ENCODE measurements at places on chromosomes 13 and 19.

- no peak for DNase-seq
Measured at GRCh38 chr13:99287551-99287950, 19.6 kb downstream of the GPR183 start.

- no peak for DNase-seq
Measured at GRCh38 chr13:33353210-33353609, 67.7 kb upstream of the STARD13 start.

DNA sequence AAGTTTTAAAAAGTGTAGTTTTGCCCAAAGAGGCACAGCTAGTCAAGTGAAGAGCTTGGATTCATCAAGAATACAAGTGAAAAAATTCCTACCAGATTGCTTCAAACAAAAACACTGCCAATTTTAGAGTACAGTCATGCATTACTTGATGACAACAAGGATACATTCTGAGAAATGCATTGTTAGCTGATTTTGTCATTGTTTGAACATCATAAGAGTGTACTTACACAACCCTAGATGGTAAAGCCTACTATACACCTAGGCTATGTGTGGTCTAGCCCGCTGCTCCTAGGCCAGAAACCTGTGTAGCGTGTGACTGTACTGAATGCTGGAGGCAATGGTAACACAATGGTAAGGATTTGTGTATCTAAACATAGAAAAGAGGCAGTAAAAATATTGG is 41.1 kb downstream of the TMTC4 start:
- peak; percentile 94 for DNase-seq

- no peak for DNase-seq
Measured at GRCh38 chr19:16936901-16937300, 48.1 kb downstream of the F2RL3 start.

DNA sequence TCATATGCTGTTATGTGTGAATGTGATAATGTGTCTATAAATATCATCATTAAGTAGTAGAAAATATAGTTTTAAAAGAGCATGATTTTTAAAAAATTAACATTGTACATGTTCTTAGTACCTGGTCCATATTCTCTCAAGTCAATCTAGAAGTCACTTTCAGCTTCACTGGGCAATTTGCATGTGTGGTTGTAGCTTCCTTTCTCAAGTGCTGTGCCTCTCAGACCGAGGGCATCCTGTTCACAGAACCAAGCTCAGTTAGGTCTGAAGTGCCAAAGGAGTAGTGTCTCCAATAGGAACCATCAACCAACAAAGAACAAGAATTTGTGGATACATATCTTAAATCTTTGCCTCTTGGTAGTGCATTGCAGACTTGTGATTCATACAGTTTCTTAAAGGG is 541.8 kb upstream of the SLC10A2 start:
- DNase-seq: no peak

DNA sequence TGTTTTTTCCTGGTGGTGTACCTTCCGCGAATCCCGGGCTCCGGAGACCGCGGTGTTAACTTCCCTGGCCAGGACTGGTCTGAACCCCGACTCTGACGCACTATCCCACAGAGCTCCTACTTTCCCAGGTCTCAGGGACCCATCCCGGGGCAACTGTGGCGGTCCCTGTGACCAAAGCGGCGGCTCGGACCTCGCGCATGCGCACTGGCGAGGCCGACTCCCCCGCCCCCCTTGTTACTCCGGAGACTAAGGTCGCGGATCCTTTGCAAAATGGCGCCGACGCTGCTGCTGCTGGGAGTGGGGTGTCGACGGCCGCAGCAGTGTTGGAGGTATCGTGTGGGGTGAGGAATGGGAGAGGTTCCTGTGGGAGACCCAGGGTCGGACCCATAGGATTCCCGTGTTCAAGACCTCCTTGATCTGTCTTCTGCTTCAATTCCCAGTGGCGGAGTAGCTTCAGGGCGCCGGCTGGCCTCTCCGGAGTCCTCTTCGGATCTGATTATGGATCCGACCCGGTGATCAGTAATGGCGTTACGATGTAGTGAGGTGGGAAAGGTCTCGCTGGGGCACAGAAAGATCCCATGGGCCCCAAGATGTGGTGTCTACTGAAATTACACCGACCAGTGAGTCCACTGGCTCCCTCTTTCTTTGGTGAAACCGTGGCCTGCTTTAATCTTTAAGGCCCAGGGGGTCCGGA is 66.6 kb upstream of the ZNF527 start:
- no peak for DNase-seq

- DNase-seq: no peak
Measured at GRCh38 chr19:41619018-41619556, 7.8 kb downstream of the CEACAM4 start.

DNA sequence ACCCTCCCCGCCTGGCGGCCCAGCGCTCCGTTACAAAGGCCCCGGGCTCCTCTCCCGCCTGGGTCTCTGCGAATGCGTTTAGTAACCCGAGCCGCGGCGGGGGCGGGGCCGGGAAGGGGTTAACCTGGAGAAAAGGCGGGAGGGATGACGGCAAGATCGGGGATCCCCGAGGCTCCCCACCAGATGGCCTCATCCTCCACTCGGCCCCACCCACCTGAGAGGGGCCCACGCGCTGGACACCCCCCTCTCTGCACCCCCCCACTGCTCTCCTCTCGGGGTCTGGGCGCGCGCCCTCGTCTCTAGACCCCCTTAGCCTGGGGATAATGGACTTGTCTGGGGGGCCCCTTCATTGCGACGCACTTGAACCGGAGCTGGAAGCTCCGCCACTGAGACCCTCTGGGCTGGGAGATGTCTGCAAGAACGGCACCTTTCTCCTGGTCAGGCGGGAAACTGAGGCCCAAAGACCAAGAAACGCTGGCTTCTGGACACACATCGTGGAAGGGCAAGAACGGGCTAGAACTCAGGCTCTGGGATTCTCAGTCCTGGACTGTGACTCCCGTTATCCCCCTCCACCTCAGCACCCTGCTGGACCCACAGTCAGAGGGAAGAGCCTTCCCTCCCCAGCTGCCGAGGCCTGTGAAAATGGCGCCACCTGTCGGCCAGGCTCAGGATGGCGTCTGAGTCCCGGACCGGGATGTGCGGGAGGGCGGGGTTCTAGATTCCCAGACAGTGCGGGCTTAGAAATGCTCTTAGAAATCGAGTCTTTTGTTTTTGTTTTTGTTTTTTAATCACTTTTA is 2.9 kb upstream of the LTBP4 start:
- peak; percentile 75 for DNase-seq

GRCh38 chr19:6720369-6721137 is at the start of gene C3:
Gene C3, minus strand, starts transcription at chr19:6720650. Its CDS starts 61 bp downstream, at chr19:6720589.
- peak; percentile 85 for DNase-seq

DNA sequence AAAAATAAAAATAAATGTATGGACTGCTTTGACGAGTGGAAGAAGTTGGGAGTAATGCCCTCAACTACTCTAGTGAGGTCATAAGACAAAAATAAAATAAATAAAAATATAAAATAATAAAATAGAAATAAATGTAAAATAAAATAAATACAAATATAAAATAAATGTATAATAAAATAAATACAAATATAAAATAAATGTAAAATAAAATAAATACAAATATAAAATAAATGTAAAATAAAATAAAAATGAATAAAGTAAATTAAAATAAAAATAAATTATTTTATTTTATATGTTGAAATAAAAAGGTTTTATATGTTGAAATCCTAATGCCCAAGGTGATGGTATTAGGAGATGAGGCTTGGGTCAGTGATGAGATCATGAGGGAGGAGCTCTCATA is 20.1 kb upstream of the IGSF23 start:
- DNase-seq: no peak

- no peak for DNase-seq
Measured at GRCh38 chr13:103694033-103694432, 627.8 kb upstream of the SLC10A2 start.

DNA sequence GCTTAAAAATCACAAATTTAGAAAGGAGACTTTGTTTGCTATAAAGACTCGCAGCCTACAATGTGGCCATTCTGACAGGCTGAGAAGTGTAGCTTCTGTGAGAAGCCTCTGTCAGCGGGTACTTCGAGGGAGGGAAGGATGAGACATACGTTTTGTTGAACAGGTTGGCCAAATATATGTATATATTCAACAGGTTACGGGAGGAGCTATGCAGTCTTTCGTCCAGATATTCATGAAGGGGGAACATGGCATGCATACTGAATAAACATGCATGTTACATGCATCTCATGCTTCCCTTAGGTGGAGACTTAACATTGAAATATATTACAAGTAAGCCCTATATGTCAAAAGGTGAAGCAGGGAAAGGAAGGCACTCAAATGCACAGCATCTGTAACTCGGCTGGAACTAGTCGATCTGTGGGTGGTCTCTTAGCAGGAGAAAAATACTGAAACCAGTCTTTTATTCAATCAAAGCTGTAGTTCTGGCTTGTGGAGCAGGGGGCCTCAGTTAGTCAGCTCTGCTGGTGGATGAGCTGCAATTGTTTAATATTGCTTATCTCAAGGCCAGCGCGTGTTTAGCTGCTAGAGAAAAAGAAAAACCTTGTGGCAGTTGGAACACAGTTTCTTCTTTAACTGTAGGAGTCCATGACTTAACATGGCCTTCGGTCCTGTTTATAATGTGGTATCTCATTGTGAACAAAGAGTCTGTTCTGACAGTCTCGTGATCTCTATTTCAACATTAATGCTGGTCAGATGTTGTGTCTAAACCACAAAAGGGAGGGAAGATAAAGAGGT is 94.3 kb downstream of the FAM216B start:
- no peak for DNase-seq
